Stimulated activated CD4-positive, alpha-beta T cell treated with anti-CD3 and anti-CD28 coated beads, Interleukin-1b, Interleukin-23, amount 100 ng/mL, for 1 hour (primary cell): ENCODE measurements at places on chromosomes 3 and 15.

- DNase-seq, result no peak
Observed at GRCh38 chr15:52278636-52279367, 16.8 kb downstream of the MYO5C start.

- DNase-seq, result no peak
Observed at GRCh38 chr3:160793722-160794252, 37.8 kb downstream of the PPM1L start.

DNA sequence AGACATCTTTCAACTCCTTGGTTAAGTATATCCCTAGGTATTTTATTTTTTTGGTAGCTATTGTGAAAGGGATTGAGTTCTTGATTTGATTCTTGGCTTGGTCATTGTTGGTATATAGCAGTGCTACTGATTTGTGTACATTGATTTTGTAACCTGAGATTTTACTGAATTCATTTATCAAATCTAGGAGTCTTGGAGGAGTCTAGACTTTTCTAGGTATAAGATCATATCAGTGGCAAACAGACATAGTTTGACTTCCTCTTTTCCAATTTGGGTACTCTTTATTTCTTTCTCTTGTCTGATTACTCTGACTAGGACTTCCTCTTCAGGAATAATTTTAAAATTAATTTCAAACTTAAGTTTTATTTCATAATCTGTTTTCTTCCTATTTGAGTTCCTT is 125.2 kb downstream of the OCA2 start:
- no peak for DNase-seq

- DNase-seq, result no peak
Observed at GRCh38 chr15:57228395-57228794, 147.9 kb upstream of the CGNL1 start.

DNA sequence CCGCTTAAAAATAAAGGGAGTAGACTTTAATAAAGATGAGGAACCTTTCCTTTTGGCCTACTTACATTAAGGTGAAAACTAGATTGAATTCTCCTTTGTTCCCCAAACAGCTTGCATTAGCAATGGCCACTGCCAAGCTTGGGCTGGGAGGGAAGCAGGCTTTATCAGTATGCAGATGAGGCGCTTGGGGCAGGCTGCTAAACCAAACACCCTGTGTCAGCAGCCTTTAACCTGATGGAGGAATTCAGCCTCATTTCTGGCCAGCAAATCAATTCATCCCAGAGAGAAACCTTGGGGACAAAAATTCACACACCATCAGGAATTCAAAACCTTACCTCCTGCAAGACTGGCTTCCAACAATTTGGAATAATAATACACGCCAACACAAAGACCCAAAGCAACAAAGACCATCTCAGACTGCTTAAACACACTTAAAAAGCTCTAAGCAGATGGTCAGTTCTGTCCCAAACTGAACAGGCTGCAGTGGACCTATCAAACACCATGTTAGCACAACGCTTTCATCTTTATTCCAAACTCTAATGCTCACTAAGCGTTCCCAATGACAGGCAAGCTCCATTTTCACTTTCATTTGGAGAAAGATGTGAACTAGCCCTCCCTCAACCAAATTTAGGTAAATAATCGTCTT is 255.1 kb upstream of the CMC1 start:
- no peak for DNase-seq

- no peak for DNase-seq
Observed at GRCh38 chr3:69934398-69934797, 65.1 kb upstream of the SAMMSON start.

GRCh38 chr3:176447369-176447768 is 749.9 kb downstream of the TBL1XR1 start:
- no peak for DNase-seq

DNA sequence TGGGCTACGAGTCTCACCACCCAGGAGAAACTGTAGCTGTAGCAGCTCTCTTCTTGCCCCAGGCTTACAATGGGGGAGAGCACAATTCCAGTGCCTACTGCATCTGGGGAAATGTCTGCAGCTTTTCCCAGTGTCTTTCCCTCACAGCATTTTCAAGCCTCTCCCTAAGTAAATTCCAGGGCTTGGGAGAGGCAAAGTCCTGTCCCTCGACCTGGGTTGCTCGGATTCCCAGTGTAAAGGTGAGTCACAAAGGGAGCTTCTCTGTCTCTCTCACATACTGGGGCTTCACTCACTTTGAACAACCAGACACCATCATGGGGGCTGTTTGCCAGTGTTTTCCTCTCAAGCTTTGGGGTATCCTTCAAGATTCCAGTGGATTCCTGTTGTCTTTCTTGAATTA is 689.4 kb upstream of the NAALADL2 start:
- DNase-seq, result no peak

DNA sequence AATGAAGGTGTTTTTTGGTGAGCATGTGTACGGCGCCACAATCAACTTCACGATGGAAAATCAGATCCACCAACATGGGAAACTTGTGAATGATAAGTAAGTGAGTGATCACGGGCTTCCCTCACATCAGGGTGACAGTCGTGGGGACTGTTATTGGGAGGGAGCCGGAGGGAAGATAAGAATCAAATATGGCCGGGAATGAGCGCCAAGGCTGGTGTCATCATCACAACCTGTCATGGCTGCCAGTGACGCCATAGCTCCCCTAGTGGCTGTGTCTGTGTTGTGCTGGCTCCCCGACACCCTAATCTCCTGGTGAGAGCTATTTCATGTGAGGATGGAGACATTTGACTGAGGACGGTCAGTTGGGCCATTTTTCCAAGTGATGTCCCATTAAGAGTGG is 168.5 kb downstream of the SV2B start:
- no peak for DNase-seq

- no peak for DNase-seq
Observed at GRCh38 chr15:39833515-39833981, 50.9 kb upstream of the FSIP1 start.

DNA sequence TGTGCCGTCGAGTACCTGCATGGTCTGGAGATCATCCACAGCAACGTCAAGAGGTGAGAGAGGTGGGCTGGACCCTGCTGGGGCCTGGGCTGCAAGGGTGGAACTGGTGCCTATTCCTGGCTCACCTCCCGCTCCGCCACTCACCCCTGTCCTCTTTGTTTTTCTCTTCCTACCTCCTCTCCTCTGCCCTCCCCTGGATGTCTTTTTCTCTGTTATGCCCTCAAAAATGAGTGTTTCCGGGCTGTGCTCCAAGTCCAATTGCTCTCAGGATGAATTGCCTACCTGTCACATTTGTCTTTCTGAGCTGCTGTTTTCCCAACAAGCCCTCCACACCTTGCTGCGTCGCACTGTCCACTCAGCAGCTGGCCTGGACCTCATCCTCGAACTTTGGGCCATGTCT is 28.5 kb upstream of the TATDN2 start:
- DNase-seq, result no peak
